ENCODE measurements at places on chromosomes 11 and 22. TPM values are rescaled to one million over a fixed set of nuclear protein-coding genes. Genes with fewer than 3 reads are reported as not detected.

Gene CCS
- total RNA-seq, result 18.1 TPM

Gene PHETA2
- total RNA-seq, result 14.5 TPM

Gene CRKL
- 32.2 TPM for total RNA-seq

Gene BACE1-AS
- 2.9 TPM for total RNA-seq

Gene C11orf87
- total RNA-seq, result not detected

Gene PLAAT5
- total RNA-seq, result not detected

Gene EIF3M
- 1,374 TPM for total RNA-seq

Gene PIH1D2
- total RNA-seq, result 1.1 TPM

Gene ART1
- not detected for total RNA-seq

Gene PRRG4
- total RNA-seq, result 1.7 TPM

- no peak for DNase-seq
These were observed 1.3 kb downstream of the B3GAT1 start for GRCh38 chr11:134410766-134411165.

DNA sequence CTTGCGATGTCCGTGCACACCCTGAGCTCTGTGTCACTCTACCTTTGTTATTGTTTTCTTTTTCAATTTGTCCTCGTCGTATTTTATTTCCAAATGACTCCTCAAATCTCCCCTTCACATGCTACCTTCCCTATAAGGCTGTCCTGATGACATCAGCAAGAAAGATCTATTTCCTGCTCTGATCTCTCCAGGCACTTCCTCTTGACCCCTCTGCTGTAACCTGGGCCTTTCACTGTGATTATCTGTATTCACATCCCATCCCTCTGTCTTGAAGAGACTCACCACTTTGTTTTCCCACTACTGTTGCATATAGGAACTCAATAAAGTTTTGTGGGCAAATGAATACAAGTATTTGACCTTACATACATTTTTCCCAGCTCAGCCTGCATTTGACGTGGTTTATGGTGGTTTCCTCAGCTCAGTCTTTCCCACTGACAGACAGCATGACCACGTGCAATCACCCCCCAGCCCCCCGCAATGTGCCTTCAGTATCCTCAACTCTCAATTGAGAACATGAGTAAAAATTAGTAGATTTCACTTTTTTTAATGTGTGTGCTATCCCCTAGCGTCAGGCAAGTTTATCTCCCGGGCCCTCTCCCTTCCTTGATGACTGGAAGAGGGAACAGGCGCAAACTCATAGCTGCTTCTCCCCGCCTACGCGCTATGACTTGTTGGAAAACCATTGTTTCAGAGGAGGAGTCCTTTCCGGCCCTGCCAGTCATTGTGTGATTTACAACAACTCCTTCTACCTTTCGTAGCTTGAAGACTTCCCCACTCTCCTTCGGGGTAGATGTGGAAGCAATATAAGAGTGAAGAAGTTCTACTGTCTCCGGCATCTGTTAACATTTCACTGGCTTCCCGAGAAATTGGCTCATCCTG lies 498.5 kb downstream of the NTM start:
- no peak for DNase-seq

GRCh38 chr11:116727990-116728389 lies 44.8 kb downstream of the BUD13 start:
- DNase-seq, result no peak

DNA sequence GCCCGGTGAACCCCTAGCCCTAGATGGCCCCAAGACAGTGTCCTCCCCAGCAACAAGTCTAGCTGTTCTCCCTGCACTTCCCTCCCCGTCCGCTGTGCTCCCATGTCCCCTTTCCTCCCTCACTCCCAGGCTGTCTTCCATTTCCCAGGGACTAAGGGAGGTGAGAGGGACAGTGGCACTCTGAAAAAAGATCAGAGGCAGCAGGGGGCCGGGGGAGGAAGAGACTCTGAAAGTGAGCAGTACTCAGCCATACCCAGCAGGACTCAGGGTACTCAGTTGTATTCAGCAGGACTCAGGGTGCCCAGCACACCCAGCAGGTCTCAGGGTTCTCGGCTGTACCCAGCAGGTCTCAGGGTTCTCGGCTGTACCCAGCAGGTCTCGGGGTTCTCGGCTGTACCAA lies 48.4 kb upstream of the THY1 start:
- DNase-seq, result no peak

- DNase-seq, result no peak
These were observed at the start of gene KCNJ1 for GRCh38 chr11:128867277-128867676. Gene KCNJ1, minus strand, starts transcription at chr11:128867296. Its CDS starts 27,053 bp downstream, at chr11:128840243.

DNA sequence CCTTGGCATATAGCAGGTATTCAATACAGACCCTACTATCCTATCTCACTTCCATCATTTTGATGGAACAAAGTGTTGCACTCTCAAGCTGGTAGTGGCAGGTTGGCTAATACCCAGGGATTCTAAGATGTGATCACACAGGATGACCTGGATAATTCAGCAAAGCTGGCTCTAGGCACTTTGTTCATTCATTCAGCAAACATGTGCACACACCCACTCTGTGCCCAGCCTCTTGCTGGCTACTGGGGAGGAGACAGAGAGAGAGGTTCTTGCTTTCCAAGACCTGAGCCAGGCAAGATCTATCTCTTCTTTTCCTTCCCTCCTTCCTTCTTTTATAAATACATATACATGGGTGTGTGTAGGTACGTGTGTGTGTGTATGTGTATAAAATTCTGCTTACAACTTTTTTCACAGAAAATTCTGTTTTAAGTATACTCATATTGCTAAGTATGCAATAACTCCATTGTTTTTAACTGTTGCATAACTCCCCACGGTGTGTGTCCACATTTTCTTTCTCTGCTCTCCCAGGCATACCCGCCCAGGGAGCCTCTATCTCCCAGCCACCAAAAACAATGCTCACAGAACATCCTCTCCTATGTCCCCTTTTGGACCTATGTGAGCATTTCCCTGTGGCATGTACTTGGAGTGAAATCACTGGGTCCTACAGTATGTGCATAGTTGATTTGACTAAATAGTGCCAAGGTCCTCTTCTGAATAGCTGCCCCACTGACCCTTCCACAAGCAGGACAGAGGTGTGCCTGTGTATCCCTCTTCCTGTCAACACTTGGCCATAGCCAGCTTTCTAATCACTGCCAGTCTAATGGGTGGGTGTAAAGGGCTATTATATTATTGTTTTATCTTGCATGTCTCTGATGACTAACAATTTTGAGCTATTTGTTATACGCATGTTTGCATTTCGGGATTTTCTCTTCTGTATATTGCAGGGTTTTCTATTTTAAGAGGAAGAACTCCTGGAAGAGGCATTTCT lies 27.5 kb downstream of the CLPB start:
- no peak for DNase-seq

DNA sequence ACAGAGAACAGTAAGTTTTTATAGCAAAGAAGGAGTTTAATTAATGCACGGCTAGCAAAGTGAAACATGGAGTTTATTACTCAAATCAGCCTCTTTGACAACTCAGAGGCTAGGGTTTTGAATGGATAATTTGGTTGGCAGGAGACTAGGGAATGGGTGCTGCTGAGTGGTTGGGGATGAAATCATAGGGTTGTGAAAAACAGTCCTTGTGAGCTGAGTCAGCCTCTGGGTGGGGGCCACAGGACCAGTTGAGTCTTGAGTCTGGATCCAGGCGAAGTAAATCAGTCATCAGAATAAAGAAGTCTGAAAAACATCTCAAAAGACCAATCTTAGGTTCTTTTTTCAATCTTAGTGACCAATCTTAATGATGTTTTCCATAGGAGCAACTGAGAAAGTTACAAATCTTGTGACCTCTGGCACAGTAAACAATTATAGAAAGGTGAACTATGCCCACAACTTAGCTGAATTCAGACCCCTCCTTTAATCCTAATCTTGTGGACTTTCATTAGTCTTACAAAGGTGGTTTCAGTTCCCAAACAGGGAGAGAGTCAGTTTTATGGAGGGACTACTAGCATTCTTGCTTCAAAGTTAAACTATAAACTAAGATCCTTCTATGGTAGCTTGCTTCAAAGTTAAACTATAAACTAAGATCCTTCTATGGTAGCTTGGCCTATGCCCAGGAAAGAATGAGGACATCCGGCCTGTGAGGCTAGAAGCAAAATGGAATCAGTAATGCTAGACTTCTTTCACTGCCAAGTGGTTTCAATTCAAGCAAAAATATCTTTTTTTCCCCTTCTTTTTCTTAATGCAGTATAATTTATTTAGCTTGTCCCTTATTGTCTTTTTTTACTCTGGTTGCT lies 84.5 kb downstream of the AASDHPPT start:
- DNase-seq, result no peak

DNA sequence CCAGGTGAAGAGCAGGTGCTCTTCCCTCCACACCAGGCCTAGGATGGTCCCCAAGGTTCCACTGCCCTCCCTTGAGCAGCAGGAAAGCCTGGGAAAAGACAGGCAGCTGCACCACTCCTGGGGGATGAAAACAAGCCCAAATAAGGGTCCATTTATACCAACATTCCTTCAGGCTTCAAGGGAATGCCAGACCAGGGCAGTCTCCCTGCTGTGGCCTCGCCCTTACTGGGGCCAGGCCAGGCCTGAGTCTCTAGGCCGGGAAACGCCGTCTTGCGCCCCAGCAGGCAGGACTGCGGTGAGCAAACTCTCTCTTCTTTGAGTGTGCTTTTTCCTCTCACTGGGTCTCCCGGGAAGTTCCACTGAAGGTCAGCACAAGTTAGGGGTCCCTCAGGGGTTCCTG lies 443.5 kb downstream of the SOX6 start:
- DNase-seq, result no peak

DNA sequence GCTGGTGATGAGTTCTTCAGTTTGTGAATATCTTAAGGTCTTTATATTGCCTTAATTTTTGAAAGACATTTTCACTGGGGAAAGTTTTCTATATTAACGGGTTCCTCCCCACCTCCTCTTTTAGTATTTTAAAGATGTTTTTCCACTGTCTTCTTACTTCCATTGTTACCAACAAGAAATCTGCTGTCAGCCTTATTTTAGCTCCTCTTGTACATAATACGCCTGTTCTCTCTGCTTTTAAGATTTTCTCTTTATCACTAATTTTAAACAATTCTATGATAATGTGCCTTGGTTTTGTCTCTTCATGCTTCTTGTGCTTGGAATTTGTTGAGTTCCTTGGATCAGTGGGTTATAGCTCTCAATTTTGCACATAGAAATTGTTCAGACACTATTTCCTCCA lies 280.4 kb downstream of the DCDC1 start:
- DNase-seq, result no peak

DNA sequence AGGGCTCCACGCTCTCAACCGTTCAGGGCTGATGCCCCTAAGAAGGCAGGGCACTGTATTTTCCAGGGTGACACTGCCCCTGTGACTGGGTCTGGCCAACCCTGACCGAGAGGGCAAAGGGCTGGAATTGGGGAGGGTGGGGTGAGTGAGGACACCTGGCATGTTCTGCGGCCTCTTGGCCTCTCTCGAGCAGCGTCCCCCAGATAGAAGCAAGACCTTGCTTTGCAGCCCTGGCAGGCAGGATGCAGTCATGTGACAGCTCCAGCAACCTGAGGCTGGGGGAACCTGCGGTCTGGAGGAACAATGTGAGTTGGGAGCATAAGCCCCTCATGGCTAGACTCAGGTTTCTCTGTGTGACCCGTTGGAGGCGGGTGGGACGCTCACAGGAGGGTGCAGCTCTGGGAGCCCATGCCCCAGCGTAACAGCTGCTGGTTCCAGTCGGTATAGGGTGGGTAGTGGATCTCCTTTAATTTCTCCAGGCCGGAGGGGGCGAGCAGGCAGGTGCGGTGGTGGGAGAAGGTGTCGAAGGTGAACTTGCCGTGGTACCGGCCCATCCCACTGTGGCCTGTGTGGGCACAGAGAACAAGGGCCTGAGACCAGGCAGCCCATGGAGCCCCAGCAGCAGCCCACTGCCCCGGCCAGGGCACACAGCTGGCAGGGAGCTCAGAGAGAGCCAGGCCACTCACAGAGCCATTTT lies 11.4 kb downstream of the ALDH3B2 start:
- DNase-seq, result no peak

DNA sequence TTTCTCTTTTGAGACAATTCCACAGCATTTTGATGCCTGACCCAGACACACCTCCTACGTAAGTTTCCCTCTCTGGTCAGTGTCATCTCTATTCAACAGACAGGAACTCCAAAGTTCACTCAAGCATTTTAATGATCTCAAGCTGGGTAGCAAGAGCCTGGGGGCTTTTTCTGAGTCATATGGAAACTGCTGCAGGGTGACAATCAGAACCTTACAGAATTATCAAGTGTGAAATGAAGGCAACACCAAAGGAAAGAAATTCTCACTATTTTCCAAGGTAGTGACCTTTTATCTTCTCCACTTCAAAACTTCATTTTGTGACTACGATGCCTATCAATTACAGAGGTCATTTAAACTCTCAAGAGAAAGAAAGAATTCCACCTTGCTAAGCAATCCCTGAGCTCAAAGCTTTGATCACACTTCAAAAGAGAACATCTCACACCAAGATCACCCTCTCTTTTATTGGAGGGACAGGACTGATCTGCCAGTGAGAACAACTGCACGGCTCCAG lies 229.0 kb upstream of the ZC3H12C start:
- no peak for DNase-seq

DNA sequence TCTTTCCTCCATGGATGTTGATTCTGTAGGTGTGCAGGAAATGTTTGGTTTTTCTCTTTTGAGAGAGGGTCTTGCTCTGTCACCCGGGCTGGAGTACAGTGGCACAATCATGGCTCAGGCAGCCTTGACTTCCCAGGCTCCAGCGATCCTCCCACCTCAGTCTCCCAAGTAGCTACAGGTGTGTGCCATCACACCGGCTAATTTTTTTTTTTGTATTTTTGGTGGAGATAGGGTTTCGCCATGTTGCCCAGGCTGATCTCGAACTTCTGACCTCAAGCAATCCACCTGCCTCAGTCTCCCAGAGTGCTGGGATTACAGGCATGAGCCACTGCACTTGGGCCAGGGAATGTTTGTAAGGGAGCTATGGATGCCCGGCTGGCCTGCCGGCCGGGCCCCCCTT lies 4.5 kb downstream of the PRR5 start:
- no peak for DNase-seq
